NCI-H774 (cell line): ENCODE measurements at places on chromosomes 2 and 18.

- DNase-seq = no peak
Observed at GRCh38 chr2:8571301-8571791, 110.5 kb upstream of the ID2 start.

- no peak for DNase-seq
Observed at GRCh38 chr2:62452701-62453454, 53.1 kb downstream of the TMEM17 start.

GRCh38 chr2:170214309-170214948, 36.5 kb downstream of the MYO3B start:
- no peak for DNase-seq

GRCh38 chr2:28683100-28683706, 68.4 kb upstream of the PPP1CB start:
- peak; percentile 83 for DNase-seq

- no peak for DNase-seq
Observed at GRCh38 chr2:209314653-209315052, 109.2 kb upstream of the MAP2 start.

DNA sequence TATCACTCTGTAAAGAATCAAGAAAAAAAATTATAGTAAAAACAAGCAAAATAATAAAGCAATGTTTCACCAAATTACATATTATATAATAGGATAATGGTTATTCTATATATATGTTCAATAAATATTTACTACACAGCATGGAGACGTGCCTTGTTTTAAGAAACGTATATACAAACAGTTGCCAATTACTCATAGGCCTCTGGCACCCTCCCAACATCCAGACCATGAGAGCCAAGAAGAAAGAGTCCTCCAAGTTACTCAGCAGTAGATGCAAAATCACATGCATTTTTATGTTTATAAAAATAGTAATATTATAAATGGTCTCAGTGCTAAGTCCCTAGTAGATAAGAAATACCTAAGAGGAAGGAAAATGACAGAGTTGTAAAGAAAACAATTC, 64.8 kb downstream of the REV1 start:
- DNase-seq = no peak

GRCh38 chr2:190683802-190684201, 34.9 kb downstream of the NAB1 start:
- DNase-seq = peak; percentile 5

DNA sequence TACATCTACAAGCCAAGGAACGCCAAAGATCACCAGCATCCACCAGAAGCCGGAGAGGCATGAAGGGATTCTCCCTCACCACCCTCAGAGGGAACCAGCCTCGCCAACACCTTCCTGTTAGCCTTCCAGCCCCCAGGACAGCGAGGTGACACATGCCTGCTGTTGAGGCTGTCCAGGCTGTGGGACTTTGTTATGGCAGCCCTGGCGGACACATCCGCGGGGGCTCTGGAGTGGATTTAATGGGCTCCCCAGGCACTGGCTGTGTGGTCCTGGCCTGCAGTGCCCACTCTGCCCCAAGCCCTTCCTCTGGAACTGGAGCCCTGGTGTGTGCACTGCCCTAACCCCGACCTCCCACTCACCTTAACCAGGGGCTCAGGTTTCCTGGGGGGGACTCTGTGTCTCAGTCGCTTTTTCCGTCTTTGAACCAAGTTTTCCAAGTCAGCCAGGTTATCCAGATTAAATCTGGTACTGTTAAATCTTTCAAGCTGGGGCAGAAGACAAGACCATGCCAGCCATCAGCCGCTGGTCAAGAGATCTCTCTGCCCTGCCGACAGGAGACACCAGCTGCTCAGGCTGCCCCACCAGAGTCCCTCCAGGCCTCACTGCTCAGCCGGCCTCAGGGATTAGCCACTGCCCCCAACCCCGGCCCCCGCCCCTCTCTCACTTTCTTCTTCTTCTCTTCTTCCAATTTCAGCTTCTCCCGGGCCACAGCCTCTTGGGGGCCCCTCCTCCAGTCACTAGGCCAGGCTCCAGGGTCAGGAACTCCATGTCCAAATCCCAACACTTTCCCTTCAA, 1.9 kb downstream of the ANKRD23 start:
- no peak for DNase-seq

DNA sequence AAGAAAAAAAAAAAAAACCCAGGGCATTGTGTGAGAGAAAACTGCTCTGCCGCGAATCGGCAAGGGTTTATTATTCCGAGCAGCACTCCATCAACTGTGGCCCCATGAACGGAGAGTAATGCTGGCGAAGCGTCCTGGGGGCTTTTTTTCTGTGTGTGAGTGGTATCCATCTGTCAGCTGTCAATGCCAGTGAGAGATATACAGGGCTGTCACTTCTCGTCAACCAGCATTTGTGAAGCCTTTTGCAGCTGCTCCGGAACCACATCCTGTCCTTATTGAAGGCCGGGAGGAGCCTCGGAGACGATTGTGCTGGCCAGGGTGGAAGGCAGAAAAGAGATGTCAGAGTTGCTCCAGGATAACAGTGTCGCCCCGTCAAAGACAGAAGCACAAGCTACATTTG, 356.9 kb upstream of the SMIM21 start:
- no peak for DNase-seq

GRCh38 chr2:157764386-157764785, 111.7 kb downstream of the ACVR1 start:
- no peak for DNase-seq

DNA sequence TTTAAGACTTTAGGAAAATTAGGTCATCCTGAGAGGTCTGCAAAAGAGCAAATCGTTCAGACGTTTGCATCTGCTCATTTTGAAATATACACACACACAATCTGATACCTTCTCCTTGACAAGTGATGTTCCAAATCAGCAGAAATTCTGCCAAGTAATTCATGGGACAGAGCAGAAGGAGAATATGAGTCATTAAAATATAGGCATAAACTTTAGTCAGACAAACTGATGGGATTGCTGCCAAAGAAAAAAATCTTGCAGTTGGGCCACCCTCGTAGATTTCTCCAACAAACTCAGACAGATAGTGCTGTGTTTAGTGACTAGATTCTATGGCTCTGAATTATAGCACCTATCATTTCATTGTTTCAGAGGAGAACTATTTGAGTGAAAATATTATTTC, 336.3 kb downstream of the NYAP2 start:
- DNase-seq = no peak

- no peak for DNase-seq
Observed at GRCh38 chr2:236553522-236553921, 16.1 kb upstream of the ACKR3 start.

GRCh38 chr2:223865907-223866508, 28.6 kb upstream of the AP1S3 start:
- DNase-seq = no peak

- DNase-seq = no peak
Observed at GRCh38 chr2:224263571-224264043, 138.3 kb downstream of the FAM124B start.

DNA sequence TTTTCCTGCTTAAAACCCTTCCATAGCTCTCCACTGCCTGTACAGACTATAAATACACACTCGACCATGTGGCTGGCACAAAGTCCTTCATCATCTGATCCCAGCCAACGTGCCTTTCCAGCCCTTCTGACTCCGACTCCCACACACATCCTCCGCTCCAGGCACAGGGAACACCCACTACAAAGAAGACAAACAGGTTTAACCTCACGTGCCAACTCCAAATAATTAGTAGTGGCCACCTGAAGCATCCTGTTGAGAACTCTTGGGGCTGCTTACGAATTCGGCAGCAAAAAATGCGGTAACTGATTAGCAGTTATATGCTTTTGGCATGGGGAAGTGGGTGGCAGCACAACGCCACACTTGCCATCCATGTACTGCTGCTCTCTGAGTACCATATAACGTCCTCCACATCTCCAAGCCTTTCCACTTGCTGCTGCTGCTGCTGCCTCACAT, 12.1 kb downstream of the SPIRE1 start:
- peak; percentile 20 for DNase-seq

- DNase-seq = no peak
Observed at GRCh38 chr2:123917241-123917640, 107.8 kb upstream of the CNTNAP5 start.

- DNase-seq = no peak
Observed at GRCh38 chr2:226270285-226271058, 529.1 kb downstream of the IRS1 start.

DNA sequence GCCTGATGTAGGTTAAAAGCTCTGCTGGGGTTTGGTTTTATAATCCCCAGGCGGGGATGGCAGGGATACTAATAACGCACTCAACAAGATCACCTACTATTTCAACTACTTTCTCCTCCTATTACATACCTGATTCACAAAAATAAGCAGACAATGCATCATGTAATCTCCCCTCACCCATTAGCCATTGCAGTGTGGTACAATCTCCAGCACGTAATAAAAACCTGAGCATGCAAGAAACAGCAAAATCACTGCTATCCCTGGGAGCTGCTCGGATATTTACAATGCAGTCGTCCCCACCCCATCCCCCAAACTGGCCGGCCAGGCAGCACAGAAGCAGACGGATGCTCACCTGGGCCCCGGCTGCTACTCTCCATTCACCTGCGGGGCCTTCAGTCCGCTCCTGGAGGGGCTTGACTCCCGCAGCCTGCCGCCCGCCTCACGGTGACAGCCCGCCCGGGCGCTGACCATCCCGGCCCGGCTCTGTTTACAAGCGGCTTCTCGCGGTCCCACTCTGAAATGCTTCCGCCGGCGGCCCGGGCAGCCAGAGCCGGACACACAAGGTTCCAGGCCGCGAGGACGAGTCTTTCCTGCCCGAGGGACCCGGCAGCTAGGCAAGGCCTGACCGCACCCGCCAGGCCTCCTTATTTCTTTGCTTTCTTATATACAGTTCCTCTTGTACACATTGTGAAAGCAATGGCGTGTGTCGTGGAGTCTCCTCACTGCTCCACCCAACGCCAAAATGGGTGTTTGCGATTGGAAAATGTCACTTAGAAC, at the start of gene PLEKHM3:
TSS of gene PLEKHM3 (minus strand) at position 491 of the 777 bp plus-strand sequence. CDS start 23,888 bp downstream, outside the sequence.
- peak; percentile 53 for DNase-seq

DNA sequence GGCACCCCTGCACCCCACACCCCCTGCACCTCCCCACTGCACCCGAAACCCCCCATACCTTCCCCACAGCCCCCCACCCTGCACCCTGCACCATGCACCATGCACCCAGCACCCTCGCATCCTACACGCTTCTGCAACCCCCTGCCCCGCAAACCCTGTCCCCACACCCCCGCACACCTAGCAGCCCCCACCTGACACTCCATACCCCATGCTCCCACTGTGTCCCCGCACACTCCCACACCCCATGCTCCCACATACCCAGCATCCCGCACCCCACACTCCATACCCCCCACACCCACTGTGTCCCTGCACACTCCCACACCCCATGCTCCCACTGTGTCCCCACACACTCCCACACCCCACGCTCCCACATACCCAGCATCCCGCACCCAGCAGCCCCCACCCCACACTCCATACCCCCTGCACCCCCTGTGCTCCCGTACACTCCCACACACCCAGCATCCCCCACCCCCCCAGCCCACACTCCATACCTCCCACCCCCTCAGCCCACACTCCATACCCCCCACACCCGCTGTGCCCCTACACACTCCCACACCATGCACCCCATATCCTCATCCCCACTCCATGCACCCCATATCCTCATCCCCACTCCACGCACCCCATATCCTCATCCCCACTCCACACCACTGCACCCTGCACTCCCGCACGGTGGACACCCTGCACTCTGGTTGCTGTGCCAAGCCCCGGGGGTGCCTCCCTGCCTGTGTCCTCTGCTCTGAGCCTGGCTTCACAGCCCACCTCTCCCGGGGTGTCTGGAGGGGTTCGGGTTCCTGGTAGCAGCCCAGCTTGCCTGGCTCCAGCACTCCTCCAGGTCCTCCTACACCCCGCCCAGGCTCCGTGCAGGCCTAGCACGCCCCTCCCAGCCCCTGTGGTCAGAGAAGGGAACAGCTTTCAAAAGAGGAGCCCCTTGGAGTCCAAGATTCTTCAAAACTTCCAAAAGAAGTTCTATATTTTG, 93.9 kb upstream of the CTDP1 start:
- no peak for DNase-seq

DNA sequence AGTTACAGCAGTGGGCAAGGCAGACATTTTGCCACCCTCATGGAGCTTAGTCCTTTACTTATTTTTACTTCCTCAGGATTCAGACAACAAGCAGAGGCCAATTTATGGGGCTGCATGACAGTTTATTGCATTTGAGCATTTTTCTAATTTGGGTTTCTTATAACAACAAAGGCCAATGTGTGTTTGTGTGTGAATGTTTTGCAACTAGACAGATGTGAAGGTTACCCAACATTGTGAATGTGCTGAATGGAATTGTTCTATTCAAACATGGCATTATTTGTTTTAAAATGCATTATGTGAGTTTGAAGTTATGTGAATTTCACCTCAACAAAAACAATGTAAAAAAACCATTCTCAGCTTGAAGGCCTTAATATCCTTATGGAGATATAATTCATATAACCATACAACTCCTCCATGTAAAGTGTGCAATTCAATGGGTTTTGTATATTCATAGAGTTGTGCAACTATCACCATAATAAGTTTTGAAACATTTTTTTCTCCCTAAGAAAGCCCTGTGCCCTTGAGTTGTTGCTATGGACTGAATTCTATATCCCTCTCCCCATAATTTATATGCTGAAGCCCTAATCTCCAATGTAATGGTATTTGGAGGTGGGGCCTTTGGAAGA, 57.3 kb downstream of the CCDC195 start:
- no peak for DNase-seq

DNA sequence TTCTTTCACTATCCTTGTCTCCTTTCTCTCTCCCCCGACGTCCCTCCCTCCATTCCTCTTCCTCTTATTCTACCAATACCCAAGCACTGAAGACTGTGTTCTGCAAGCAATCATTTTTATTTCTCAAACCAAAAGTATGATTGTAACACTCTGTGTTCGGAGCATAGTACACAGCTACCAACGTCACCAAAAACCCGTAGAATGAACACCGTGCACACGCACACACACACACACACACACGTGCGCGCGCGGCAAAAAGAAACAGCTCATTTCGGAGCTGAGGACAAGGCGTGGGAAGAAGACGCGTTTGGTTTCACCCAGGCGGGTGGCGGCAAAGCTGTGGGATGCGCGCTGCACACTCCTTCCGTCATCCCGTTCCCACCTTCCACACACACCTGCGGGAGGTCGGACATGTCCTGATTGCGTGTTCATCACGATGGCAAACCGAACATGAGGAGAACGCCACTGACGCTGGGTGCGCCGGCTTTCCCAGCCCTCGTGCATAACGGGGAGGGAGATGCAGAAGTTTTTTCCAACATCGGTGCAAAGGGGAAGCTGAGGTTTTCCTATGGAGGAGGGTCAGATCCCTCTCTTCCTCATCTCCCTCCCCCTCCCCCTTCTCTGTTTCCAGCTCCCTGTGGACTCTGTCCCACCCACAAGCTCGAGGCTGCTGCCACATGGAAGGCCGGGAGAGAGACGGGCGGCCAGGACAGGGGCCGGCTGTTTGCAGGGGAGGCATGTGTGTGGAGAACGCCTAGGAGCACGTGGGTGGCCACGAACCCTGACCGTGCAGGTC, 20.4 kb downstream of the MBP start:
- DNase-seq = no peak

- no peak for DNase-seq
Observed at GRCh38 chr18:38545071-38545470, 979.5 kb upstream of the CELF4 start.

- DNase-seq = no peak
Observed at GRCh38 chr2:2007551-2008501, 263.5 kb upstream of the PXDN start.

GRCh38 chr2:172462373-172462848, 35.0 kb downstream of the ITGA6 start:
- no peak for DNase-seq

- no peak for DNase-seq
Observed at GRCh38 chr2:132372276-132372675, 44.3 kb upstream of the GPR39 start.
